ENCODE measurements at places on chromosomes 5 and 9.

GRCh38 chr5:158086856-158087255 lies 227.9 kb upstream of the CLINT1 start:
- no peak for DNase-seq

GRCh38 chr5:151248651-151249050 lies 4.3 kb upstream of the GM2A start:
- DNase-seq, result no peak

GRCh38 chr9:35689542-35690293 lies at the start of gene TPM2:
TSS of gene TPM2 (minus strand) at chr9:35689925. CDS start at chr9:35689817, 108 bp downstream.
- peak; percentile 65 for DNase-seq

- DNase-seq, result no peak
Measured at GRCh38 chr5:111337133-111337532, 112.9 kb downstream of the CAMK4 start.

- peak; percentile 9 for DNase-seq
Measured at GRCh38 chr5:162209005-162209605, 141.5 kb downstream of the GABRG2 start.

DNA sequence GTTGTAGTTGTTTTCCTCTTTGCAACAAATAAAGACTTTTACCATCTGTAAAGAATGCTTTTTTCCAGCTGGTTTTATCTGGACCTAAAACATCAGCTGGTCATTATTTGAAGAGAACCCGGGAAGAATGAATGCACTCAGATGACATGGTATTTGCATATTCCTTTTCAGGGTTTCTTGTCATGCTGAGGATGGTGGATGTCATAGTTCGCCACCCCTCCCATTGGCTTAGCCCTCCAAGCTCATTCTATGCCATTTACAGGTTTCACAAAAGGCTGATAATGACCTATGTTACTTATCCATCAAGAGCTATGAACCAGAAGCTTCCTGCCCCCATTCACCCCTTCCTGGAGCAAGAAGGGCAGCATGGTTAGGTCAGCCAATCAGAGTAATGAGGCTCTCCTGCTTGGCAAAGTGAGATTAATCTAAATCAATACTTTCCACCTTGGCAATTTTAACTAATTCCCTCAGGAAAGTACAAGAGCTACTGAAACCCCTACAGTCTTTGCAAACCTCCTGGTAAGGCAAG lies 440.5 kb upstream of the TLE4 start:
- DNase-seq, result no peak

- no peak for DNase-seq
Measured at GRCh38 chr5:153429761-153430380, 60.6 kb upstream of the GRIA1 start.

DNA sequence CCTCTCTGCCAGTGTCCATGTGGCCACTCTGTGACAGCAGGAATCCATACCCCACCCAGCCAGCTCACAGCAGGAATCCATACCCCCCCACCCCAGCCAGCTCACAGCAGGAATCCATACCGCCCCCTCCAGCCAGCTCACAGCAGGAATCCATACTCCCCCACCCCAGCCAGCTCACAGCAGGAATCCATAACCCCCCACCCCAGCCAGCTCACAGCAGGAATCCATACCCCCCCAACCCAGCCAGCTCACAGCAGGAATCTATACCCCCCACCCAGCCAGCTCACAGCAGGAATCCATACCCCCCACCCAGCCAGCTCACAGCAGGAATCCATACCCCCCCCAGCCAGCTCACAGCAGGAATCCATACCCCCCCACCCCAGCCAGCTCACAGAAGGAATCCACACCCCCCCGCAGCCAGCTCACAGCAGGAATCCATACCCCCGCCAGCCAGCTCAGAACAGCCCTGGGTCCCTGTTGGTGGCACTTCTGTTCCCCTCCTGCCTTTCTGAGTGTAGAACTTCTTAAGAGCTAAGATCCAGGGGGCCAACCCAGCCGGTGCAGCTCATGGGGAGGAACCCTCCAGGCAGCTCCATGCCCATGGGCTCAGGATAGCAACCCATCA lies 8.4 kb upstream of the RXRA start:
- no peak for DNase-seq

- DNase-seq, result no peak
Measured at GRCh38 chr5:78521455-78521854, 127.1 kb downstream of the LHFPL2 start.

DNA sequence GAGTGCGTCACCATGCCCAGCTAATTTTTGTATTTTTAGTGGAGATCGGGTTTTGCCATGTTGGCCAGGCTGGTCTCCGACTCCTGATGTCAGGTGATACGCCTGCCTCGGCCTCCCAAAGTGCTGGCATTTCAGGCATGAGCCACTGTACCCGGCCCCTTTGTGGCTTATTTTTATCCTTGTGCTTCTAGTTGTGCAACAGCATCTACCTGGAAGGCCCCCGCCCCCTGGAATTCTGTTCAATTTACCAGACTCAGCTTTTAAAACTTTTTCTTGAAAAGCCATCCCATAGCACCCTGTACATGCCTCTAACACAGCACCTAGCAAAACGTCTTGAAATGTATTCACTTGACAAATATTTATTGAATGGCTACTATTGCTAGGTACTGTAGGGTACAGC lies 9.7 kb upstream of the GPBP1 start:
- no peak for DNase-seq

- no peak for DNase-seq
Measured at GRCh38 chr9:908536-909205, 67.2 kb downstream of the DMRT1 start.

DNA sequence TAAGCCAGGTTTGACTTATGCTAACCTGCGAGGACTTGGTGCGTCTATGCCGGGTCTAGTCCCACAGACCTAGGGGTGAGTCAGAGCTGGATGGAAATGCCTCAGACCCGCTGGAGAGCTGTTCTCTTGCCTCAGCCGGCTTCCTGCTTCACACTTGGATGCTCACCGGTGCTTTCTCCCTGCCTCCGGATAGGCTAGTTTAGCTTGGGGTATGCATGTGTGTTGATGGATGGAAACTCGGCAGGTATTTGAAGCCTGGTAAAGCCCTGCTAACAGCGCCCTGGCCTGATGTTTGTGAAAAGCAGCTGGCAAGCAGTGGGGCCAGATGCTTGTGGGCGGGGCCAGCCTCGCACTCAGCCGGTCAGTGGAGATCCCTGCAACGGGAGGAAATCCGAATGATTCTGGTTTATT lies 29.3 kb downstream of the PRRC2B start:
- peak; percentile 98 for DNase-seq

GRCh38 chr5:75667586-75667985 lies 49.7 kb downstream of the POC5 start:
- DNase-seq, result no peak

- DNase-seq, result no peak
Measured at GRCh38 chr5:111582993-111583601, 70.8 kb upstream of the STARD4 start.

DNA sequence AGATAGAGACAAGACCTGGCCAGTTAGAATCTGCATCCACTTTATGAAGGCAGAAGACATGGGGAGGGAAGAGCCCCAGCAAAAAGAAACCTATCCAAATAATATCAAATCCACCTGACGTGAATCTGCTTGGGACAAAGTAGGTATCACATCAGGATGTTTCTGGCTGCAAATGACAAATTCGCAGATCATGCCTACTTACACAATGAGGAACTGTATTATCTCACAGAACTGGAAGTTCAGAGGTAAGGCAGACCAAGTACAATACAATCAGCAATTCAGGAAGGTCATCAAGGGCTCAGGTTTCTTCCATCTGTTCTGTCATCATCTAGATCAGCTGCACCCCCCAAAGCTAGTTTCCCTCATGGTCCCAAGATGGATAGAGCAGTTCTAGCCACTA lies 13.2 kb upstream of the NR4A3 start:
- DNase-seq, result no peak

GRCh38 chr5:6745706-6746222 lies 32.5 kb downstream of the TENT4A start:
- DNase-seq, result peak; percentile 59

- no peak for DNase-seq
Measured at GRCh38 chr9:137032858-137033257, 970 bp upstream of the FUT7 start.

- DNase-seq, result no peak
Measured at GRCh38 chr5:111248571-111248970, 24.4 kb downstream of the CAMK4 start.

GRCh38 chr5:64929833-64930232 lies 161.1 kb downstream of the CWC27 start:
- no peak for DNase-seq

DNA sequence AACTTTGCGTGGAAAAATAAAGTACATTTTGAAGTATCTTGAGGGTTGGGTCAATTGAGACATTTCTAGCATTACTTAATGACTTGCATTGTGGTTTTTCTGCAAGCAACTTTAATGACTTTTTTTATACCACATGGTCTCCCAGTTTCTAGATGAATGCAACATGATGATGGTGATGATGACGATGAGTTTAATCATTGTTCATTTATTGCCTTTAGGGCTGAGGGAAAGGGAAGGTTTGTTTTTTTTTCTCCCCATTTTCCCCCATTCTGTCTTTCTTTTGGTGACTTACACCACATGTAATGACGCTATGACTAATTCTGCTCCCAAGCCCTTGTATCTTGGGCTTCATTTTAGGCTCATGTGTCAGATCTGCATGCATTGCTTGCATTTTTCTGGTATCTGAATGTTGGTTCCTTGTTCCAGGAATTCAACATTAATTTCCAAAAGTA lies 57.7 kb upstream of the NXNL2 start:
- DNase-seq, result peak; percentile 86

DNA sequence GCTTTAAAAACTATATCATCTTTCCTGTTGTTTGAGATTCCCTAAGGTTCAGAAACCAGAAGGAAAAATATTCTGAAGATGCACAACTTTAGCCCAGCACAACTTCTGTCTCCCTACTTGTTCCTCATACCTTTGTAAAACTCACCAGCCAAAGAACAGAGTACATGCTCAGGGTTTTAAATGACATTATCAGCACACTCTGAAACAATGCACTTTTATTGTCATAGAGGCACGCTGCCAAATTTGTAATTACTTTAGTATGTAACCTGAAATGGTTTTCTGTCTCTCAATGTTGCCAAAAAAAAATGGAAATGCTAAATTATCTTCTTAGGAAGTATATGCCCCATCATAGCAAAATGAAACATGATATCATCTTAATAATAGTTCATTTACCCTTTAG lies 383.6 kb upstream of the CDH6 start:
- no peak for DNase-seq

DNA sequence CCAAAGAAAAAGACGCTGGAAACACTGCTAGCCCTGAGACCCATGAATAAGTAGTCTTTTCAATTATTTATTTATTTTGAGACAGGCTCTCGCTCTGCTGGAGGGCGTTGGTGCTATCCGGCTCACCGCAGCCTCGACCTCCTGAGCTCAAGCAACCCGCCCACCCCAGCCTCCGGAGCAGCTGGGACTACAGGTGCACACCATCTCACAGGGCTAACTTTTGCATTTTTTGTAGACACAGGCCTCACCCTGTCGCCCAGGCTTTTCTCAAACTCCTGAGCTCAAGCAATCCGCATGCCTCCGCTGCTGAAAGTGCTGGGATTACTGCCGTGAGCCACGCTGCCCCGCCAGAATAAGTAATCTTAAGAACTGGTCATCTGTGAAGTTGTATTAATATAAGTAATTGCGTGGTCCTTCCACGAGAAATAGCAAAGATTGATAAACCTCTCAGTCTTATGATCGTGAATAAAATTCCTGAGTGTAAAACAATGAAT lies 1.6 kb downstream of the ANXA2R start:
- no peak for DNase-seq

GRCh38 chr9:35923927-35924763 lies 14.9 kb downstream of the SPAAR start:
- DNase-seq, result peak; percentile 89

- DNase-seq, result peak; percentile 59
Measured at GRCh38 chr5:140881889-140882590, at the start of gene PCDHA13. TSS of gene PCDHA13 (plus strand) at chr5:140882124. CDS start at chr5:140882269, 145 bp downstream.

DNA sequence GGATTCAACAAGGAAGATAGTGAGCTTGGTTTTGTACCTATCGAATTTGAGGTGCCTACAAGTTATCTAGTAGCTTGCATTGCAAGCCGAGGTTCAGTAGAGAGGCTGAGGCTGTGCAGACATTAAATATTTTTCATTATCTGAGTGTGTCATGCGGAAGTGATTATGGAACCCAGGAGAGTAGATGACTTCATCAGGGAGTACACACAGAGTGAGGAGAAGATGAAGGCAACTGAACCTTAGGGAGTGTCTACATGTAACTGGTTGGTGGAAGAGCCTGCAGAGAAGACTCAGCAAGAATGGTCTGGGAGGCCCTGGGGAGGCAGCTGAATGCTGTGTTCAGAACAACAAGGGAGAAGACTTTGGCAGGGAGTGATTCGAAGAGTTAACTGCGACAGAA lies 393.9 kb downstream of the ARHGEF28 start:
- no peak for DNase-seq

GRCh38 chr5:82426464-82427154 lies 148.5 kb upstream of the RPS23 start:
- DNase-seq, result no peak

DNA sequence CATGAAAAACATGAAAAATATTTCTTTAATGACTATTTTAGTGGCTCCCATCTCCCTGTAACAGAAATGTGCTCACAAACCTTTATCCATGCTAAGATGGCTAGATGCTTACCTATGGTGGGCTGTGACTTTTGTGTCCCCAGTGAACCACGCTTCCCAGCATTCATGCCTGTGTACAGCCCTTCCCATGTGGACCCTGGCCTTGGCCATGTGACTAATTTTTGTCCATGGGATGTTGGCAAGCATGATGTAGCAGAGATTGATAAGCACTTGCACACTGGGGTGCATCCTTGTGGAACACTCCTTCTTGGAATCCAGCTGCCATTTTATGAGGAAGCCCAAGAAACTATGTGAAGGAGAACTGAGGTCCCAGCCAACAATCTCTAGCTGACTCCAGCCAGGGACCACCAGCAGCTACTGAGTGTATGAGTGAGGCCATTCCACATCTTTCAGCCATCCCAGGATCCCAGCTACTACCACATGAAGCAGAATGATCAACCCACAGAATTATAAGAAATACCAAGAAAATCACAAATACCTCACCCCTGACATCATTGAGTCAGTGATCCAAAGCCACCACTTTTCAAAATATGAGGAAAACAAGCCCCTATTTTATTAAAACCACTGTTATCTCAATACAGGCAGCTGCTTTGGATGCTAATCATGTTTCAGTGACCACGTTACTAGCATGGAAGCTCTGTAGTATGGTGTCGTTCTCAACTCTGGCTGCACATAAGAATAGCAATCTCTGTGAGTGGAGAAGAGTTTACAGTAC lies 16.1 kb upstream of the RAI14 start:
- no peak for DNase-seq

- no peak for DNase-seq
Measured at GRCh38 chr5:153542536-153542935, 52.1 kb downstream of the GRIA1 start.

DNA sequence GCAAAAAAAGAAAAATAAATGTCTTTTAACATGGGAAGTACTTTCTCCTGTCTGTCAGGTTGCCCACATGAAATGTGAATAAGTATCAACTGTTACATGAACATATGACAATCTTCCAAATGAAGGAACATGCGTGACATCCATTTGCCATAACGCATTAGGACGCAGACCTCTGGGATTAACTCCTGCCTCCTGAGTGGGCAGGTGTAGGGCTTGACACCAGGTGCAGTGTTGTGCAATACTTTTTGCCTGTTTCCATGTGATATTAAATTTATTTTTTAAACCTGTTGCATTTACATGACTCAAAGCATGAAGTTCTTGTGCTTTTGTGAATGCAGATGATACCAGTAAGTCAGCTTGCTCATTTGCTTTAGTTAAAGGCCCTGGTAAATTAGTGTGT lies 8.7 kb upstream of the TMEM141 start:
- DNase-seq, result no peak

- DNase-seq, result peak; percentile 32
Measured at GRCh38 chr9:101536938-101537337, 3.3 kb downstream of the RNF20 start.

- peak; percentile 76 for DNase-seq
Measured at GRCh38 chr5:130963798-130964197, 201.3 kb downstream of the HINT1 start.

Measured in RWPE1 (cell line).